WTC11 (cell line): ENCODE measurements at places on chromosomes 1 and 21.

DNA sequence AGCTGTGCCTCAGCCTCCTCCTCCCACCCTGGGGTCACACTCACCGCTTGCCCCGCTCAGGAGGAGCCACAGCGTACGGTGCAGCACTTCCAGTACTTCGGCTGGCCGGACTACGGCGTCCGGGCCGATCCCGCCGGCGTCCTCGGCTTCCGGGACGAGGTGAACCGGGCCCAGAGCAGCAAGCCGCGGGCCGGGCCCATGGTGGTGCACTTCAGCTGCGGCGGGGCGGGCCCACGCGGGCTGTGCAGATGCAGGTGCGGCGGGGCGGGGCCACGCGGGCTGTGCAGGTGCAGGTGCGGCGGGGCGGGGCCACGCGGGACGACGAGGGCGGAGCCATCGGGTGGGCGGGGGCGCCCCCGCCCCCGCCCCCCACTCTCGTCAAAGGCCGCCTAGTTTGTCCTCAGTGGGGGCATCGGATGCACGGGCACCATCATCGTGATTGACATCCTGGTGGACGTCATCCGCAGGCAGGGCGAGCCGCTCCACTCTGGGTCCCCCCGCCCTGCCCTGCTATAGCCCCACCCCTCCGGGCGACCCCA, 5.5 kb downstream of the RNF223 start:
- DNase-seq: peak; percentile 57

- DNase-seq: no peak
These were observed 20.3 kb upstream of the SMYD2 start for GRCh38 chr1:214260561-214261205.

- DNase-seq: no peak
These were observed 21.6 kb downstream of the AADACL4 start for GRCh38 chr1:12665511-12665910.

- DNase-seq: no peak
These were observed 31.9 kb downstream of the PTGER3 start for GRCh38 chr1:71015745-71016144.

DNA sequence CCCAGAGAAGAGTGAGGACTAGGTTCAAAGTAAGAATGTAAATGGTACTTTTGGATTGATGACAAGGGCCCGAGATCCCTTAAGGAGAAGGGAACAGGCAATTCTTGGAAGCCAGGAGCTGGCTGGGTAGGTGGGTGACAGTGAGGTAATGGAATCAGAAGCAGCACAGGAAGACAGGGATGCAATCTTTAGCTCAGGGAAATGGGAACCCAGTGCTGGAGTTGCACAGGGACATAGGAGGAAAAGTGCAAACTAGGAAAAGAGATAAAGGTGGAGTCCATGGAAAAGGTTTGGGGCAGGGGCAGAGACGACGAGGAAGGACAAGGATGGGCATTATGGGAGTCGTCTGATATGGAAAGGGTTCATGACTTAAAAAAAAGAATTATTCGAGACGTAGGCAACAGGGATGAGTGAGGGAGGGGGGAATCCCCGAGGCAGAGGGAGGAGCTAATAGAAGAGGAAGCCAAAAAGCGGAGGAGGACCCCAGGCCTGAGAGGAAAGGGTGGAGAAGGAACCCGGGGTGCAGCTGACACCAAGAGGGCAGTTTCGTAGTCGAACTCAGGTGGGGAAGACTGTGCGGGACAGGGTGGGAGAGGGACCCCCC, 495 bp downstream of the PI4KB start:
- DNase-seq: no peak

GRCh38 chr1:93738075-93738622, 56.5 kb upstream of the BCAR3 start:
- DNase-seq: no peak

- DNase-seq: no peak
These were observed 37.3 kb downstream of the PTAFR start for GRCh38 chr1:28139025-28139712.

DNA sequence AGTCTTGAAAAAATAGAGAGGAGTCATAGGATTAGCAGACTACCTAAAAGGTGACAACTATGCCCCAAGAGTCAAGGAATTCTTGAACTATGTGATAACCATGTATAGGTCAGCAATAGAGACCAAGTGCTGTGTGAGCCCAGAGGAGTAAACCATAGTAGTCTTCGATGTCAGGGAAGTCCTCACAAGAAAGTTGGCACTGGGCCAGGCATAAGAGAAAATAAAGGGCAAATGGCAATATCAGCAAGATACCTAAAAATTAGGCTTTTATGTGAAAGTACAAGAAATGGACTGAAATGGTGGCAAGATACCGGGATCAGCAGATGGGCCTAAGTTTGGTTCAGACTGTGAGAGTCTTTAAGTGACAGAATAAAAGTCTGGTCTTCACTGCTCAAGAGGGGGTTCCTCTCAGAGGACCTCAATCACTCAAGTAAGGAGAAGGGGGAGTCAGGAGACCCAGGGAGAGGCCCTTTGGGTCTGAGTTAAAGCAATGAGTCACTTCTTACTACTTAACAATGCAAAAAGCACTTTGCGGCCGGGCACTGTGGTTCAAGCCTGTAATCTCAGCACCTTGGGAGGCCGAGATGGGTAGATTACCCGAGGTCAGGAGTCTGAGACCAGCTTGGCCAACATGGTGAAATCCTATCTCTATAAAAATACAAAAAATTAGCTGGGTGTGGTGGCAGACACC, 95.0 kb downstream of the TEX35 start:
- DNase-seq: no peak

GRCh38 chr1:56326056-56326455, 253.3 kb downstream of the PLPP3 start:
- DNase-seq: no peak

GRCh38 chr1:161082996-161083747, 6.2 kb downstream of the NECTIN4 start:
- no peak for DNase-seq

- DNase-seq: peak; percentile 74
These were observed 460.6 kb downstream of the DSCAM start for GRCh38 chr21:40386294-40386911.

- peak; percentile 75 for DNase-seq
These were observed 25.6 kb downstream of the PADI3 start for GRCh38 chr1:17274186-17275170.

GRCh38 chr1:154846565-154847442, 23.3 kb downstream of the KCNN3 start:
- no peak for DNase-seq

GRCh38 chr21:41897047-41897669, 18.0 kb upstream of the PRDM15 start:
- no peak for DNase-seq

- no peak for DNase-seq
These were observed 29.5 kb downstream of the TUT4 start for GRCh38 chr1:52523376-52523775.

DNA sequence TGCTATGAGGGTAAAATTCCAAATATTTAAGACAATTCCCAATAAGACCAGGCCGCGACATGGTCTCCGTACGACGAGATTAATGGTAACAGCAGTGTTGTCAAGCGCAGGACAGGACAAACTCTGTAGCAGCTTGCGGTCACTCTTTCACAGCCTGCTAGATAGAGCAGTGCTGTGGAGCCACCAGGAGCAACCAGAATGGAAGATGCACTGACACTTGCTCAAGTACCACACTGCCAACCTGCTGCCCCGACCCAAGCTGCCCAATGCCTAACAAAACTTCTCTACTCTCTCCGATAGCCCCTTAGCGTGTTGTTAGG, 636 bp downstream of the WARS2 start:
- DNase-seq: no peak

- no peak for DNase-seq
These were observed 8.9 kb upstream of the RAB3GAP2 start for GRCh38 chr1:220281159-220281574.

- DNase-seq: no peak
These were observed 97.6 kb downstream of the PPIAL4G start for GRCh38 chr1:148385371-148386030.

- DNase-seq: peak; percentile 5
These were observed 43.9 kb downstream of the UBE2G2 start for GRCh38 chr21:44757731-44758130.

DNA sequence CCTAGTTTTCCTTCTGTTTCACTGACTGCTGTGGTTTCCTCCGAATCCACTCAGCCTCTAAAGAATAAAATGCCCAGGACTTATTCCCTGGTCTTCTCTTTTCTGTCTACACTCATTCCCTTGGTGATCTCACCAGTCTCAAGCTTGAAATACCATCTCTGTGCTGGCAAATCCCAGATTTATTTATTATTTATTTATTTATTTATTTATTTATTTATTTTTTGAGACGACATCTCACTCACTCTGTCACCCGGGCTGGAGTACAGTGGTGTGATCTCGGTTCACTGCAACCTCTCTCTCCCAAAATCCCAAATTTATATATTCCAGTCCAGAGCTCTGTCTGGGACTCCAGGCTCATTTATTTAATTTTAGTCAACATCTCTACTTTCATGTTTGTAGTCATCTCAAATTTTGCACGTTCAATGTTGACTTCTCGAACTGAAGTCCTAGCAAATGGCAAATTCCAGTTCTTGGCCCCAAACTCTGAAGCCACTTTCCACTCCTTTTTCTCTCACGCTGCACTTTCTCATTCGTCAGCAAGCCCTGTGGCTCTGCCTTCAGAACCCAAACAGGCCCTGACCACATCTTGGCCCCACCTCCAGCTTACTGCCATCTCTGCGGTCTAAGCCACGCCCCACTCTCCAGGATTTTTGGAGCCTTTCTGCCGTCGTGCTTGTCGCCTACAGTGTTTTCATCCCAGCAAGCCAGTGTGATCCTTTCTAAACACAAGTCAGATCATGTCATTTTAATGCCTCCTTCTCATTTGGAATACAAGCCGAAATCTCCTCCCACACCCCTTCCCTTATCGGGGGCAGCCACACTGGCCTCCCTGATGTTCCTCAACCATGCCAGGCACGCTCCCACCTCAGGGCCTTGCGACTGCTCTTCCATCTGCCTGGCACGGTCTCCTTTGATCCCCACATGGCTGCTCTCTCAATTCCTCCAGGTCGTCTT, 14.2 kb upstream of the TENT5B start:
- peak; percentile 84 for DNase-seq

GRCh38 chr1:150890033-150890416, 3.1 kb downstream of the CTXND2 start:
- no peak for DNase-seq

GRCh38 chr1:91735266-91735845, 150.6 kb downstream of the TGFBR3 start:
- DNase-seq: no peak

DNA sequence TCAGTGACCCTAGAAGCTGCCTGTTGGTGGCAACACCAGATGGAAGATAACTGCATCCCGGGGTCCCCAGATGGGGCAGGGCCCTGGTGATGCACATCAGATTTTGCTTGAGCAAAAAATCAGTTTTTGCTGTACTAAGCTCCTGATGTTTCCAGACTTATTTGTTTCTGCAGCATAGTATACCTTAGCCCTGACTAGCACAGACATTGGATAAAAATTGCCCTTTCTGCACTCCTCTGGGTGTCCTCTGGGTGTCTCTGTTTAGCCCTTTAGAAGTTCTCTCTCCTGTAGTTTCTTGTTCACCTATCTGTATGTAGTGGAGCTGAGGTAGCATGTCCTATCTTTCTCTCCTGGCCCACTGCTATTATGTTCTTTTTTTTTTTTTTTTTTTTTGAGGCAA, 30.3 kb upstream of the PLA2G2C start:
- DNase-seq: no peak

GRCh38 chr1:15975805-15976680, at the start of gene ZBTB17:
Gene ZBTB17 (minus strand): TSS chr1:15976101. CDS start chr1:15948495, 27,606 bp downstream.
- DNase-seq: peak; percentile 96

GRCh38 chr1:222617367-222617951, 438 bp upstream of the MIA3 start:
- DNase-seq: peak; percentile 96

DNA sequence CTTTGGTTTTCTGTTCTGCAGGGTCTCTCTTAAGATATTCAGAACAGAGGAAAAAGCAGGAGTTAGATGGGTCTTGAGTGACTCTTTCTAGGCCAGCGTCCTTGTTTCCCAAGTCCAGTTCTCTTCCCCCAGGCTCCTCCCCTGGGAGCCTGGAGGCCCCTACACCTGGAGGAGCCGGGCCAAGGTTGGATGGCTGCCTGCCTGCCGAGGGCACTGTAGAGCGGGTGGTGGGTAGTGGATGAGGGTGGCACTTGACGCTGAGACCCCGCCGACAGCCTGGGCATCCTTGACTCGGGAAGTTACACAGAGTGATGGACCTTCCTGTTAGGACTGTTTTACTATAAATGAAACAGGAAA, 17.4 kb upstream of the KANK4 start:
- DNase-seq: no peak

- no peak for DNase-seq
These were observed 5.4 kb downstream of the HMGN2 start for GRCh38 chr1:26477446-26478152.

GRCh38 chr1:19901653-19902052, 19.5 kb downstream of the OTUD3 start:
- no peak for DNase-seq

DNA sequence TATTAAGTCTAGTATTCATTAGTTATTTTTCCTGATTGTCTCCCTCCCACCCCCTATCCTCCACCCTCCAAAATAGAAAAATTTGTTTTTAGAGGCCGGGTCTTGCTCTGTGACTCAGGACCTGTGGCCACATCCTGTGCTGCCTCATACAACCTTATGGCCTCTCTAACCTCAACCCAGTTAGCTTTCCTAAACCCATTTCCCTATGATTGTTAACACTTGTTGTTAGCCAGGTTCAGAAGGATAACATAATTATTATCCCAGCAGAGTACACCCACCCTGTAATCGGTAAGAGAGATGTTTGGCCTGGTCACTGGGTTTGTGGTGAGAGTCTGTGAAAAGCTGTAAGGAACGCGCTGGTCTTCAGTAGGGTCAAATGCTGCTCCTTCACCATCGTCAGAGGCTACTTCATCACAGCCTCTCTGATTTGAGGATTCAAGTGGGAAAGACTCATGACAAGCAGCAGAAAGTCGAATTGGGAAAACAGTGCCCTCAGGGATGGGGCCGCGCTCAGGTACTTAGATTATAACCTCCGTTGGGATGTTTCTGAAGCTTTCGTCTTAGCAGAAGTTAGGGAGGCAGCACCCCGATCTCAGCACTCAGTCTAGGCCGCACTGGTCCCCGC, 35.9 kb upstream of the HMGN1 start:
- no peak for DNase-seq

GRCh38 chr1:201348211-201348566, 29.3 kb downstream of the TNNT2 start:
- DNase-seq: peak; percentile 81

DNA sequence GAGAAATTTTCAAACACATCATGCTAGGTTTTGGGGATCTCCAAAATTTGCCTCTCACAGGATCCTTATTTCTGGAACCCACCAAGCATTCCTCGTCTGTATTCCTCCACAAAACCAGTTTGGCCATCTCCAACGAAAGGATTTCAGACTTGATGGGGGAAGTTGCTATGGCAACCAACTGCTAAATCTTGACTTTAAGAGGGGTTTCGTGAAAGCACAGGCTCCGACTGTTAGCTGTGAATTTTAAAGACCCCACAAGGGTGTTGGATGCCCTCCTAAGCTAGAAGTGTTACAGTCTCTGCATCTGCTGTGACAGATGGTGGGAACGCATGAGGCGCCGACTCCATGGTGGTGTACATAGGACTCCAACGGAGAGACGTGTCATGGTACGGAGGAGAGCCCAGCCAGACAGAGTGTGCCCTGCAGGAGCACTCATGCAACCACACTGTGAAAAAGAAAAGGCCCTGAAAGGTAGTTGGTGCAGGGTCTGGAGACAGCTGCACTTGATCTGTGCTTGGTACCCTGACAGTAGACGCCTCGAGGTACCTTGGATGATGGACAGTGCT, 147.1 kb downstream of the ASTN1 start:
- no peak for DNase-seq

- DNase-seq: peak; percentile 19
These were observed 453 bp upstream of the TTLL10 start for GRCh38 chr1:1173061-1173792.

GRCh38 chr1:86621286-86621685, 74.4 kb downstream of the CLCA4 start:
- no peak for DNase-seq

GRCh38 chr1:82269431-82269830, 468.7 kb downstream of the ADGRL2 start:
- no peak for DNase-seq
